Activated T-helper 1 cell treated with anti-CD3 and anti-CD28 coated beads, Interleukin-2, amount 50 U/mL, for 16 hours (primary cell): ENCODE measurements at places on chromosomes 2 and 18.

GRCh38 chr2:214069254-214069653 is 341.6 kb upstream of the VWC2L start:
- DNase-seq: no peak

DNA sequence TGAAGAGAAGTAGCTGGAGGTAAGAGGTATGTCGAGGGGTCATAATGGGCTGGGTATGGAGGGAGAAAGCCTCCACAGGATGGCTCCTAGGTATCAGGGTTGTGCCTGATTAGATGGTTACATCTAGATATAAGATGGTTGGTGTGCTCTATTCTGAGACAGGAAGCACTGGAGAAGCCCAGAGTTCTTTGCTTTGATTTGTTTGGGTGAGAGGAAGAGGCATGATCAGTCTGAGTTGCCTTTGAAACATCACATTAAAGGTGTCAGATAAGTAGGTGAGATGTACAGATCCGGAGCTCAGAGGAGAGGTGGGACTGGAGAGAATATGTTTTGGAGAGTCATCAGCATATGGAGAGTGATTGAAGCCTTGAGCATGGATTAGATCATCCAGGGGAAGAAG is 74.1 kb downstream of the KLHL29 start:
- no peak for DNase-seq

GRCh38 chr18:59996370-59996966 is 96.7 kb downstream of the PMAIP1 start:
- DNase-seq: no peak

- no peak for DNase-seq
Observed at GRCh38 chr2:173290046-173290445, 64.6 kb upstream of the CDCA7 start.

DNA sequence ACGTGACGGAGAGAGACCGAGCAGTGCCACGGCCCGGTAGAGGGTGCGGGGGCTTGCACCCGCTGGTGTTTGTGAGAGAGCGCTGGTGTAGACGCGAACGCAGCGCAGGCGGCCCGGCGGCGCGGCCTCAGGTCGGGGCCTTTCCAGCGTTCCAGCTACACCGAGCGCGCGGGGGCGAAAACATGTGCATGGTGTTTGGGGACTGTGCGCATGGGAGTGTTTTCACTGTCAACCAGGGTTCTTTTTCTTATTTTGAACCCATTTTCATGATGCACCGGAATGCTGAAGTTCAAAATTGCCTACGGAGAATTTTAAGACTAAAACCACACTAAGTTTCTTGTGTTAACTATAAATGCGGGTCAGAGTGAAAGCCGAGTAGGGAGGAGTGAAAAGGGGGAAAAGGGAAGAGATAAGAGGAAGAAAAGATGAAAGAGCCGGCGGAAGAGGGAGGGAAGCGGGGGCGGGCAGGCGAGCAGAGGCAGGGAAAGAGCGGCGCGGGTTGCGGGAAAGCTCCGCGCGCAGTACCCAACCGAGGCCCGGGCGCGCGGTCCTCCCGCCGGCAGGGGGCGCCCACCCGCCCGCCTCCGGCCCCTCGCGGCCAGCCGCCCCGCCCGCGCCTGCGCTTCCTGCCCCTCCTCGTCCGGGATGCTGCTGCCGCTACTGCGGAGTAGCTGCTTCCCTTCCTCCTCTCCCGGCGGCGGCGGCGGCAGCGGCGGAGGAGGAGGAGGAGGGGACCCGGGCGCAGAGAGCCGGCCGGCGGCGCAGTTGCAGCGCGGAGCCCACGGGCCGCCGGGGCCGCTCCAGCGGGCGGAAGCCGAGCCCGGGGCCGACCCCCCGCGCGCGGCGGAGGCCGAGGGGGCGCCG is at the start of gene RAB12:
Gene RAB12 (plus strand): TSS at position 643 of the 864 bp plus-strand sequence. CDS start 3 bp downstream, at position 646.
- peak; percentile 83 for DNase-seq

DNA sequence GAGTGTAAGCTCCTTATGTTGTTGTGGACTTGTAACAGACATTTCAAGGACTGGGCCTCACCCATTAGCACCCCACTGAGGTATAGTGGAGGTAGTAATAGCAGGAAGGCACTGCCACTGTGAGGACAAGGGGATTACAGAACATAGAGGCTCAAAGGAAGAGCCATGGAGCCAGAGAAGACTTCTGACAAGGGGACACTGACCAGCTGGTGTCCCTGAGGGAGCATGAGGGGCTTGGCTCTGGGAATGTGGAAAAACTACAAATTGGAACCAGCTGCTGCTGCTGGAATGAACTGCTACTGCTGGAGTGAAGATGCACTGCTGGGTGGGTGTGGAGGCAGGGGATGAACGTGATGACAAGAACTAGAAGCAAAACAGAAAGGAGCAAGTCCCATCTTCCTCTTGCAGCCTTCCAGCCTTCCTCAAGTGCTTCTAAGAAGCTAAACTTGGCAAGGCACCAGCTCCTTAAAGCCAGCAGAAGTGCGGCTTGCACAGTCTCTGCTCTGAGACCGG is 167.3 kb upstream of the NOSTRIN start:
- no peak for DNase-seq

DNA sequence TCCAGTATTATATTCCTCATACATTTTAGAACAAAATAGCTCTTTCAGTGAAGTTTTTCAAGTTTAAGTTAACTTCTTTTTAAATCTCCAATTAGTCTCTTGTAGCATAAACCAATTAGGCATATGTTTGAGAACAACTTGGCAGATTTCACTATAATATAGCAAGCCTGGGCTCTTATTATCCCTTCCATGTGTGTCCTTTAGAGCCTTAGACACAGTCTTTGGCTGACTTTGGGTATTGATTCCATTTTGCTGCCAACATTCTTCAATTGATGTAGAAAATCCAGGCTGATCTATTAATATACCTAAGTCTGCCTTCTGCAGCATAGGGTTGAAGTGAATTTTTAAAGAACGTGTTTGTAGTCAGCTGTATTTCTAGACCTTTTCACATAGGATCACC is 179.1 kb upstream of the RPRM start:
- no peak for DNase-seq

DNA sequence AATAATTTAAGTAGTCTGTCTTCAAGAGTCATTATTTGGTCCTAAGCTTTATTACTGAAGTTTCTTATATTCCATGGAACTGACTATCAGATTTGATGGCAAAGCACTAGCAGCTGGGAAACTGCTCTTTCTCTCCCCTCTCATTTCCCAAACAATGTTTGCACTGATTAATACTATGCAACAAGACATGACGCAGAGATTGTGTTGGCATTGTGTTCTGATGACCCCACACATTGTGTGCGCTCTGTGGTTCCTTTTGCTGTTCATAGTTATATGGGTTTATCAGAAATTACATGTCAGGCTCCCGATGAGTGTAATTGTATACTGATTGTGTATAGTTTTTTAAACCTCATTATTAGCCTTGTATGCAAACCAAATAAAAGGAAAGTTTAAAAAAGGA is 331.6 kb upstream of the FANCL start:
- no peak for DNase-seq

GRCh38 chr2:168064011-168064998 is 183.1 kb downstream of the STK39 start:
- DNase-seq: no peak

- no peak for DNase-seq
Observed at GRCh38 chr18:79962835-79963657, 1.4 kb upstream of the HSBP1L1 start.

GRCh38 chr2:62974999-62975398 is 75.6 kb upstream of the OTX1 start:
- no peak for DNase-seq

- no peak for DNase-seq
Observed at GRCh38 chr2:186543561-186544131, 46.2 kb upstream of the ITGAV start.

DNA sequence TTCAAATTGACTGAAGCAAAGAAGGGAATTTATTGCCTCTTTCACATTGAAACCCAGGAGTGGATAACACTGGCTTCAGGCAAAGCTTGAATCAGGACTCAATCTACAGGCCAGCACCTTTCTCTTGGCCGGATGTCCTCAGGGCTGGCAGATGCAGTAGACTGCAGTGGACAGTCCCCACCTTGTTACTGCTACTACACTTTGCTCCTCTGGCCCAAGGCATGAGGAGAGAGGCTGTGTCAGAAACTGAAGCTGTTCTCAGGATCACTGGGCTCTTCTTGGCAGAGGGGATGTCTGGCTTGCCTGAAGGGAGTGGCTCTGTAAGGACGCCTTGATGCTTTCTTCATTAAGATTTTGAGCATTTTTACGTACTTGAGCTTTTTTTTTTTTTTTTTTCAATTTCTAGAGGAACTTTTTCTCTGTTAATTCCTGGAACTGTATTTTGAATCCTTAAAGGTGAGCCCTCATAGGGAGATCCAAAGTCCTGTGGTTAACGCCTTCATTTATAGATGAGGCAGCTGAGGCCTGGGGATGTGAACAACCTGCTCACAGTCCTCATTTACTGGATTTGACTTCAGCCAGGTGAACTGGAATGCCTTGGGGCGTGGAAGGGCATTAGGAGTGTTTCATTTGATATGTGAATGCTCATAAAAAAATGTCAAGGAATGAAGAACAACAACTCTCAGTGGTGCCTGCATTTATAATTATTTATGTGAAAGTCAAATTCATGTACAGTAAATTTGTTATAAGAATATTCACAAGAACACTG is 36.6 kb downstream of the CASP10 start:
- DNase-seq: no peak

GRCh38 chr2:241808051-241808720 is 807 bp upstream of the NEU4 start:
- no peak for DNase-seq

GRCh38 chr2:70964596-70965386 is 13.6 kb upstream of the ANKRD53 start:
- DNase-seq: peak; percentile 75

DNA sequence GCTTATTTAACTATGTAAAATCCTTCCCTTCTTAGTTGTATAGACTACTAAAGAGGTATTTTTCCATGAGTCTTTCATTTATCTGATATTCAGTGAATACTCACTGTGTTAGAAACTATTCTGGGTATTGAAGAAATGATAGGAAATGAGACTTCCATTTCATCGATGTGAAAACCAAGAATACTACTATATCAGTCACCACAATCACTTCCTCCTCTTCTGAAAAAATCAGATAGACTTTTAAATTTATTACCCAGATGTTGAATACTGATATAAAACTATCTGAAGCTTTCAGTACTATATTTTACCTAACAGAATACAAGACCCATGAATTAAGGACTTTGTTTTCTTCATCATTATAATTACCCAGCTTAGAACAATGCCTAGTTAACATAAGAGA is 1801.1 kb upstream of the CELF4 start:
- DNase-seq: no peak

DNA sequence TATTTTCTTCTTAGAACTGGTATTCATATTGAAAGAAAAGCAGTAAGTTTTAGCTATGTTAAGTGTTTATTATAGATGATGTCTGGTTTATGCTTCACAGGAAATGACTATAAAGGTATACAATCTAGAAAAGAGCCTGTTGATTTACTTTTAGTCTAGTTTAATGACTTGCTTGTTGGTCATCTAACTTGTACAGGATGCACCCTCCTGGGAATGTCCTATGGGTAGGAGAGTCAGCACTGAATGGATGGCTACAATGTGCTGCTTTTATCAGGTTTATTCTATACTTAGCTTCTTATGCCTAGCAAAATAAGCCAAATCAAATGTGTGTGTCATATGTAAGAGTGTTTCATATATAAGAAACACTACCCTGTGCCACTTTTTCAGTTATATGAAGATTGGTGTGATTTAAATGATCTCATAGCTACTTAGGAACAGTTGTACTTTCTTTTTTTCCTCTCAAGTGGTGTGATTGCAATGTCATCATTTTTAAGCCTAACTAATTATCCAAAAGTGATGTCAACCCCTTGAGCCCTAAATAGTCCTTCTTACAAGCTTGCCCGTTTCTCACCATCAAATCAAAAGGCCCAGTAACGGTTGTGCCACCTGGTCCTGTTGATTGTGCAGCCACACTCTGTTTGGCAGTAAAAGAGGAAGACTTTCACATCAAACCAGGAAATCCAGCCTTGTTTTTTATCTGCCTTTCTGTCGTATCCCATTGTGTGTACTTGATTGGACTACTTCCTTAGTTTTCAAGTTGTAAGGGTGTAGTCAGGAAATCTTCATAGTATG is 176.0 kb downstream of the DIS3L2 start:
- no peak for DNase-seq

DNA sequence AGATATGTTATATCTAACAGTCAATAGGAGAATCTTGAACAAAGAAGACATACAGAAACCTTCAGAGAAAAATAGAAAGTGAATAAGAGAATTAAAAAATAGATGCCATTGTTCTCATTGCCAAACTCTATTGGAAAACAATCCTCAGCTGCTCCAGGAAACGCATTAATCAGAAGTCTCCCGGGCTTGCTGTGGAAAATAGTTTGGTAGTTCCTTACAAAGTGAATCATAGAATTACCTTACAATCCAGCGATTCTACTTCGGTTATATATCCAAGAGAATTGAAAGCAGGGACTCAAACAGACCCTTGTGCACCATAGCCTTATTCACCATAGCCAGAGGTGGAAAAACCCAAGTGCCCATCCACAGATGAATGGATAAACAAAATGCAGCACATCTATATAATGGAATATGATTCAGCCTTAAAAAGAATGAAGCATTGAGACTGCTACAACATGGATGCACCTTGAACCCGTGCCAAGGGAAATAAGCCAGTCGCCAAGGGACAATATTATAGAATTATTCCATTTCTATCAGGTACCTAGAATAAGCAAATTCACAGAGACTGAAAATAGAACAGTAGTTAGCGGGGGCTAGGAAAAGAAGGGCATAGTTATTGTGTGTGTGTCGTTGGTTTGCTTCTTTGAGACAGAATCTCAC is 21.9 kb upstream of the CHRNA1 start:
- no peak for DNase-seq

GRCh38 chr2:84838434-84839145 is 42.3 kb downstream of the TRABD2A start:
- DNase-seq: no peak

GRCh38 chr2:163682695-163683094 is 53.1 kb downstream of the FIGN start:
- no peak for DNase-seq

DNA sequence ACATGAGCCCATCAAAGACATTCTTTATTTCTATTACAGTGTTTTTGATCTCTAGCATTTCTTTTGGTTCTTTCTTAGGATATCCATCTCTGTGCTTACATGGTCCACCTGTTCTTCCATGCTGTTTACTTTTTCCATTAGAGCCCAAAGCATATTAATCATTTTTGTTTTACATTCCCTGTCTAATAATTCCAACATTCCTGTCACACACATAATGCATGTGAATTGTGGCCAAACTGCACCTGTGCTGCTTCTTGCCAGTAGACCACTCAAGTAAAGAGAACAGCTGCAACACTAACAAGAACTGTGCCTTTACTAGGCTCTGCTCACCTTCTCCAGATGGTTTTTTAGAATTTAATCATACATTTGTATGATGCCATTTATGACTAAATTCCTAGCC is 103.0 kb downstream of the PTH2R start:
- DNase-seq: no peak

DNA sequence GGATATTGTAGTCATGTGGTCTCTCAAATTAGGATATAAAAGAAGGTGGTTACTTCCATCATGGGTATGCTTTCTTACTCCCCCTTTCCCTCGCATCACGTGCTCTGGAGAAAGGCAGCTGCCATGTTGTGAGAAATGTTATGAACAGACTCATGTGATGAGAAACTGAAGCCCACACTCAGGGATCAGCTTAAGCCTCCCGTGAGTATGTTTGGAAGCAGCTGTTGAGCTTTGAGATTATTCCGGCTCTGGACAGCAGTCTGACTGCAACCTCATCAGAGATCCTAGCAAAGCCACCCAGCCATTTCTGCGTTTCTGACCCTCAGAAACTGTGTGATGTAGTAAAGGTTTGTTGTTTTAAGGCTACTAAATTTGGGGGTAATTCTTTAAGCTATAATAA is 700.1 kb downstream of the ADCYAP1 start:
- no peak for DNase-seq

- no peak for DNase-seq
Observed at GRCh38 chr2:132448331-132448730, 31.7 kb downstream of the GPR39 start.

GRCh38 chr18:9429662-9429993 is 45.7 kb upstream of the RALBP1 start:
- no peak for DNase-seq
